Activated CD4-positive, alpha-beta T cell treated with anti-CD3 and anti-CD28 coated beads for 36 hours (primary cell): ENCODE measurements at places on chromosomes 16 and 17. TPM values are rescaled to one million over a fixed set of nuclear protein-coding genes. Genes with fewer than 3 reads are reported as not detected.

KRT13 gene
- not detected for total RNA-seq

KRTAP3-1 gene
- total RNA-seq: not detected

SYNGR3 gene
- 4.8 TPM for total RNA-seq

CDR2L gene
- total RNA-seq: 0.89 TPM

NOD2 gene
- 9.3 TPM for total RNA-seq

NHLRC4 gene
- 0.19 TPM for total RNA-seq

PRSS8 gene
- total RNA-seq: not detected

TERF2IP gene
- total RNA-seq: 72.6 TPM

C16orf78 gene
- not detected for total RNA-seq

FN3K gene
- 2.1 TPM for total RNA-seq

CDH13 gene
- not detected for total RNA-seq

SLC16A6 gene
- 3.2 TPM for total RNA-seq

GAST gene
- not detected for total RNA-seq

USP6 gene
- total RNA-seq: 0.07 TPM

TAC4 gene
- total RNA-seq: not detected

SDK2 gene
- total RNA-seq: 0.23 TPM

GP1BA gene
- not detected for total RNA-seq

CMTM1 gene
- total RNA-seq: 11.8 TPM

PMFBP1 gene
- total RNA-seq: 0.64 TPM

MAF gene
- total RNA-seq: 66.9 TPM

LCAT gene
- 9.1 TPM for total RNA-seq

C1QL1 gene
- 0.83 TPM for total RNA-seq

MBTPS1 gene
- 32.2 TPM for total RNA-seq

RDM1 gene
- total RNA-seq: 6.5 TPM
